ENCODE measurements at places on chromosomes 16 and 17. TPM values are rescaled to one million over a fixed set of nuclear protein-coding genes. Genes with fewer than 3 reads are reported as not detected.

DNA sequence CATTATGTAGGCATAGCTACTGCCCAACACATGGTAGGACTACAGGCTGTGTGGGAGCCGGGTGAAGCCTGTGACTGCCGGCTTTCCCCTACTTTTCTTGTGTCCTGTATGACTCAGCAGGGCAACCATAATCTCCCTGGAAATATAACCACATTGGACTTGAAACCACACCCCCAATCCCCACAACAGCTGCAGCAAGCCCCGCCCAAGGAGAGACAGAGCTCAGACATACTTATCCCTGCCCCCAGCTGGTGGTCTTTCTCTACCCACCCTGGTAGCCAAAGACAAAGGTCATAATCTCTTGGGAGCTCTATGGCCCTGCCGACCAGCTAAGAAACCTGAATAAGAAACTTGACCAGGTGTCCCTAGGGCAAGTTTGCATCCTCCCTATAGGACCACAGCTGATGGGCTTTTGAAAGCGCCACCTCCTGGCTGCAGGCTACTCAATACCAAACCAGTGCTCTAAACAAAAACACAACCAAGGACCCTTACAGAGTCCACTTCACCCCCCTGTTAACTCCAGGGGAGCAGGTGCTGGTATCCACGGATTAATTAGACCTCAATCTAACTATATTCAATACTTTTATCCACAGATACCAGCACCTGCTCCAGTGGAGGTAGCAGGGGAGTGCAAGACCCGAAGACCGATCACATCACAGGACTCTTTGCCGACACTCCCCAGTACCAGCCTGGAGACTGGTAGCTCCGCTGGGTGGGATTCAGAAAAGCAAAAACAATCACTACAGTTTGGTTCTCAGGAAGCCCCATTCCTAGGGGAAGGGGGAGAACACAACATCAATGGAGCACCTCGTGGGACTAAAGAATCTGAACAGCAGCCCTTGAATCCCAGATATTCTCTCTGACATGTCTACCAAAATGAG is 91.2 kb downstream of the IRX5 start:
- DNase-seq = peak; percentile 46

DNA sequence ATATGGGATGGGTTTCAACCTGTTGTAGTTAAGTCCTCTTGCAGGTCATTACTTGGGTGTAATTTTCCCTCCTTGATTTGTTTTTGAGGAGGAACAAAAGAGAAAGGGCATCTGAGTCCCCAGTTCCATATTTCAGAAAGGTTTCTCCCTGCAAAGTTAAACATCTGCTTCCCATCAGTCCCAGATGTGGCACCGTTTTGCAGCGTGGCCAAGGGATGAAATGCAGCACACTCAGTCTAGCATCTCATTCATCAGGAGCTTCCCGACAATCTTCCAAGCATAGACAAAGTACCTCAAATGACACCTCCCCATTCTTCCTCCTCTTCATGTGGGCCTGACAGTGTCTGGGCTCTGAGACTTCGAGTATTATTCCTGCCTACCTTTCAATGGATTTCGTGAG is 363.7 kb upstream of the SOX9 start:
- DNase-seq = peak; percentile 10

DNA sequence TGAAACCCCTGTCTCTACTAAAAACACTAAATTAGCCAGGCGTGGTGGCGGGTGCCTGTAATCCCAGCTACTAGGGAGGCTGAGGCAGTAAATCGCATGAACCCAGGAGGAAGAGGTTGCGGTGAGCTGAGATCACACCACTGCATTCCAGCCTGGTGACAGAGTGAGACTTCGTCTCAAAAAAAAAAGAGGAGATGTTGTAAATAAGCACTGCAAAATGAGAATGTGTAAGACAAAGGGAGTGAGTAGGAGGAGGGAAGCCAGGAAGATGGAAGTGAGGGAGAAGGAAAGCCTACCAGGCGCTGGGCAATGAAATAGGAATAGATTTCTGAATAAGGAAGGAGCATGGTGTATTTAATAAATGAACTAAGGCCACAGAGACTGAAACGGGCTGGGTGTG is 8.7 kb upstream of the PRPF8 start:
- DNase-seq = peak; percentile 33

The SCN4A gene
- total RNA-seq = not detected

The CHMP1A gene
- 85.7 TPM for total RNA-seq

DNA sequence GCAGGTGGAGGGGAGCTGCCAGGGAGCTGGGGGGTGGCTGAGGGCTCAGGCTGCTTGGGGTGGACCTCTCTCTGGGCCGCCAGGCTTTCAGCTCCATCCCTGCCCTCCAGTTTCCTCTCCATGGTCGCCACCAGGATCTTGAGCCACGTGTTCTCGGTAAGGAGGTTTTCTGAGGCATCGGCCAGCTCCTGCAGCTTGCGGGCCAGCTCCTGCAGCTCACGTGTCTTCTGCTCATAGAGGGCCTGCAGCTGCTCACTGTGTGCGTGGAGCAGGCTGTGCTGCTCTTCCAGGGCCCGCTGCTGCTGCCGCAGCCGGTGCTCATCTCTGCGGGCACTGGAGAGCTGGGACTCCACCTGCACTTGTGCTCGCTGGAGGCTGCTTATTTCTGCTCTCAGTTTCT is 11.0 kb downstream of the SNN start:
- DNase-seq = no peak

The ARHGAP44 gene
- total RNA-seq = 0.13 TPM

The MYH3 gene
- total RNA-seq = 1.1 TPM

The KRTAP9-8 gene
- not detected for total RNA-seq

DNA sequence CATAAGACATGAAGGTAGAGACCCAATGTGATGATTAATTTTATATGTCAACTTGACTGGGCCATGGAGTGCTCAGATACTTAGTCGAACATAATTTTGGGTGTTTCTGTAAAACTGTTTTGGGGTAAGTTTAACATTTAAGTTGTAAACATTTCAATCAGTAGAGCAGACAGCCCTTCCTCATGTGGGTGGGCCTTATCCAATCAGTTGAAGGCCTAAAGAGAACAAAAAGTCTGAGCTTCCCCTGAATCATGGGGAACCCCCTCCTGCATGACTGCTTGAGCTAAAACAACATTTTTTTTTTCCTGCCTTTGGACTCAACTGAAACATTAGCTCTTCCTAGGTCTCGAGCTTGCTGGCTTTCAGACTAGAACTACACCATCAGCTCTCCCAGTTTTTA is 327.3 kb upstream of the SOX9 start:
- DNase-seq = peak; percentile 23

The BCO1 gene
- total RNA-seq = not detected

GRCh38 chr16:11796227-11797165 is 562 bp downstream of the ZC3H7A start:
- DNase-seq = peak; percentile 78

DNA sequence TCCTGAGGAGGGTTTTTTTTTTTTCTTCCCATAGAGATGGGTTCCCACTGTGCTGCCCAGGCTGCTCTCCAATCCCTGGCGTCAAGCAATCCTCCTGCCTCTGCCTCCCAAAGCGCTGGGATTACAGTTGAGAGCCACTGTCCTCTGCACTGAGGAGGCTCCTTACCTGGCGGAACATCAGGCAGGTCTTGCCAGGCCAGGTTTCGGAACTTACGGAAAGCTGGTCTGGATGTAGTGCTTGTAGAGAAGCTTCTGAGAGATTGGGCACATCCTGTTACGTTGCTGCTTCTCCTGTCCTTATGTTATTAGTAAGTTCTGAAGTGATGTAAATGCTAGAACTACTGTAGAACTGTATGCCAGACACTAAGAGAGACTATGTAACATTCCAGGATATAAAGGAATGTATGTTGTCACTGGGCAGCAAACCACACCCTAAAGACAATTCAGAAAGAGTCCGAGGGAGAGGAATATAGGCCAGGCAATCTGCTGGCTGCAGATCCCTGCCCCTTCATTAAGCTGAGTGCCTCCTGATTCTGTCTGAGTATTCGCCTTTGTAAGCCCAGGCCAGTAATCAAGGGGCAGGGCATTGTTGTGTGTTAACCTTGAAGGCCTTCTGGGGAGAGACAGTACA is 21.1 kb downstream of the ETV4 start:
- peak; percentile 29 for DNase-seq

DNA sequence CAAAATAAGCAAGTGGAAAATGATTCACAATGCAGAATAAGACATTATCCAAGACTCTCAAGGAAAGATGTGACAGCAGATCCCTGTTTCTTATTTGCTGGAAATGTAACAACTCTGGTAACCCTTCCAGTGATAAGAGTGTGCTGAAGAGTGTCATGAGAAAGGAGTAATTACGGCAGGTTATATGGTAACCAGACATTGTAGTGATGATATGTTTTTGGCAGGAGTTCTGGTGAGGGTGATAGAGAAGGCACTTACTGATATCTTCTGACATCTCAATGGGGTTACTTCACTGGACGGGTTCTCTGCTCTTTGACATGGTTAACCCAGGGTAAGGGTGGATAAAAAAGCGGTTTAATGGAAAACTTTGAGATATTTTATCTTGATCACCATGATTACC is 1270.9 kb downstream of the CDH11 start:
- DNase-seq = no peak

DNA sequence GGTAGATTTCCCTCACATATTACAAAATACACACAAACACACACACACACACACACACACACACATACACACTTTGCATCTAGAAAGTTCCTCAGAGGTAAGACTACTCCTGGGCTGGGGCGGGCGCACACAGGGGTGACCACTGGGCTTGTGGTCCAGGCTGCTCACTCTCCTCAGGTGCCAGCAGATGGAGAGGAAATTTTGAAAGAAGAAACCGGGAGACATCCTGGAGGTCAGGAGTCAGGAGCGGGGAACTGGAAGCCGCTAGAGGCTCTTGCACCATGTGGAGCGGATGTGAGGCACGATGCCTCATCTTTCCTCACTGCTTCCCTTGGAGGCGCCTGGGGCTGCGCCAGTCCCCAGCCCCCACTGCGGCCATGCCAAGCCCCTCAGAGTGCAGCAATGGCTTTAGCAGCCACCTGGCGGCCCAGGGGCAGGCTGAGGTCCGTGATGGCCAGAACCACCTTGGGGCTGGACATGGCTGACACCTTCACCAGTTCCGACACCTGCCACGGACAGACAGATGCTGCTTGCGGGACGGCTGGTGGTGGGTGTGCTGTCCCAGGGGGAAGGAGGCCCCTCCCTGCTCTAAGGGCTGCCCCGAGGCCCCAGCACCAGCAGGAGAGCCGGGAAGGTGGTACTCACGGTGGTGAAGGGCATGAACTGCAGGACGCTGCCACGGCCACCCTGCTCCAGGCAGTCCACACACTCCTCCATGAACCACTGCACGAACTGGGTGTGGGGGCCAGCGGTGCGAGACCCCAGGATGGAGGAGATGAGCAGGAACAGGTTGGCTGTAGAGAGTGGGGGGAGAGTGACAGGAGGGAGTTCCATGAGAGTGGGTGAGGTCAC is 4.1 kb downstream of the CSF3 start:
- peak; percentile 87 for DNase-seq

The PLXDC1 gene
- total RNA-seq = not detected

The ARHGAP27 gene
- total RNA-seq = 3.4 TPM

GRCh38 chr17:49003557-49004511 is 6.6 kb downstream of the IGF2BP1 start:
- DNase-seq = peak; percentile 39

DNA sequence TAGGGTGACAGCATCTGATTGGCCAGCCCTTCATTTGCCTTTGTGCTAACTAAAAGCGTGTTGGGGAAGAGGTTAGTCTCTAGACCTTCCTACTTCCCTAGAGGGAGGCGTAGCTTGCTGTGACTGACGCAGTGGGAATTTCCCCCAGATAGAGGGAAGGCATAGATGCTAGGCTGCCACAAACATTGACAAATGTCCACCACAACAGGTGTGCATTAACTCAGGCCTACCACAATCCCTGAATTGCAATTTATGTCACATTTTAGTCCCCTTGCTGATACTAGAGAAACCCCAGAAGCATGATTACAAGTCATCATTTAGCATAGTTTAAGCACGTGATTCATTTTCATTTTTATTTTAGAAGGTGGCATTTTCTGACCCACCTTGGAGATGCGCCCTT is 76.3 kb upstream of the WSB1 start:
- no peak for DNase-seq

DNA sequence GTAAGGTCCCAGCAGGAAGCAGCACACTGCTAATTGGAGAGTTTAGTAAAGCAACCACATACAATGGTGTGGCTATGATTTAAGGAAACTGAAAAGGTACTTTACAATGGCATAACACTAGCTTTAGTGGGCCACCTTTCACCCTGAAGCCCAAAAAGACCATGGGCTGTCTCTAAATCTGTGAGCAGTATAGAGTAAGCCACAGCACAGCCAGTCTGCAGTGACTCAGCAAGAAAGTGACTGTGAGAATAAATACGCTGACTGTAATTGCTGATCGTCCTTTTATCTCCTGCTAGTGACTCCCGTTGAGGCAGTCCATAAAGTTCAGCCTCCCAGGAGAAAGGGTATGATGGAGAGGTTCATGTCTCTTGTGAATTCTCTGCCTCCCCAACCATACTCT is 679.8 kb upstream of the KIF2B start:
- DNase-seq = no peak

GRCh38 chr17:55524440-55525220 is 13.4 kb upstream of the SMIM36 start:
- DNase-seq = no peak

GRCh38 chr16:88842308-88842756 is 14.4 kb downstream of the GALNS start:
- no peak for DNase-seq

- DNase-seq = no peak
Measured at GRCh38 chr17:46783031-46783593, 35.4 kb downstream of the WNT3 start.

DNA sequence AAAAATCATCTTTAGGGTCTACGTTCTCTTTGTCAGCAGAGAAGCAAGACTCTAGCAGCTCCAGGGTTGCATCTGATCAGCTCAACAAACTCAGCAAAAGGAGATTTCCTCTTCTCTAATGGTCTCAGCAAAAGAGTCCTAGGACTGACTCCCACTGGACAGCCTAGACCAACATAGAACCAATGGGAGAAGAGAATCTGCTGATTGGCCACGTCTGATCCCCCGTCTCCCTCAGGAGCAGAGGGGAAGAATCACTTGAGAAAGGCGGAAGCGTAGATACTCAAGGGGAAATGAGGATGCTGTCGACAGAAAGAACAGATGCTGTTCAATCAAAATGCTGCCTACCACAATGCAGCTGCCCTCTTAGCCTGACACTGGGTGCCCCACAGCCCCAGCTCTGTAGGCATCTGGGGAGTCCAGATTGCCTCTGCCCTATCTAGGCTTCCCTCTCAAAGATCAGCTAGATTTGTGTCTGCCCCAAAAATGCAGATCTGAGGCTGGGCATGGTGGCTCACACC is 31.5 kb upstream of the EMP2 start:
- DNase-seq = no peak

DNA sequence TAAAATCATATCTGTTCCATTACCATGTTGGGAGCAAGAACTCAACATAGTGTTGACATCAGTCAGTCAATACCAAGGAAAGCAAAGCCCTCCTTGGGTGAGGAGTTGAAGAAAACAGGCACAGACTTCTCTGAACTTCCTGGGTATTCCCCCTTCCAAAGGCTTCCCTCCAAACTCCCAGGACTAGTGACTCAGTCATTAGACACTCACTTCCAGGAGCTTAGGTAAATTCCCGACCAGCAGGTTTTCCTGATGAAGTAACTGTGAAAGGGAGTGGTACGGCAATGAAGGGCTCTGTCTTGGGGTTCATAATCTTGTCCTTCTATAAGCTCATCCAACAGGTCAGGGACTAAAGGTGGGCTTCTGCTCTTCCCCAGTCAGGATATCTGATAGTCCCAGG is 293.8 kb upstream of the AXIN2 start:
- DNase-seq = no peak

GRCh38 chr17:382644-383533 is 30.3 kb upstream of the RPH3AL start:
- DNase-seq = peak; percentile 57

- no peak for DNase-seq
Measured at GRCh38 chr16:85903559-85903958, 4.6 kb downstream of the IRF8 start.

- peak; percentile 77 for DNase-seq
Measured at GRCh38 chr17:7060165-7060891, 16.4 kb upstream of the SLC16A11 start.

The ALOX12 gene
- total RNA-seq = not detected
